ENCODE measurements at places on chromosomes 5 and 9.

DNA sequence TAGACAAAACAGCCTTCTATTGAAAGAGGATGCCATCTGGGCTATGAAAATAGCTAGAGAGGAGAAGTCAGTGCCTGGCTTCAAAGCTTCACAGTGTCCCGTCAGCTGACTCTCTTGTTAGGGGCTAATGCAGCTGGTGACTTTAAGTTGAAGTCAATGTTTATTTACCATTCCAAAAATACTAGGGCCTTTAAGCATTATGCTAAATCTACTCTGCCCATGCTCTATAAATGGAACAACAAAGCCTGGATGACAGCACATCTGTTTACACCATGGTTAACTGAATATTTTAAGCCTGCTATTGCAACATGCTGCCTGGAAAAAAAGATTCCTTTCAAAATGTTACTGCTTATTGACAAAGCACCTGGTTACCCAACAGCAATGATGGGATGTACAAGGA is 309.1 kb downstream of the NTRK2 start:
- no peak for DNase-seq

- DNase-seq, result no peak
These were observed 65.6 kb downstream of the RALGPS1 start for GRCh38 chr9:126980231-126980630.

DNA sequence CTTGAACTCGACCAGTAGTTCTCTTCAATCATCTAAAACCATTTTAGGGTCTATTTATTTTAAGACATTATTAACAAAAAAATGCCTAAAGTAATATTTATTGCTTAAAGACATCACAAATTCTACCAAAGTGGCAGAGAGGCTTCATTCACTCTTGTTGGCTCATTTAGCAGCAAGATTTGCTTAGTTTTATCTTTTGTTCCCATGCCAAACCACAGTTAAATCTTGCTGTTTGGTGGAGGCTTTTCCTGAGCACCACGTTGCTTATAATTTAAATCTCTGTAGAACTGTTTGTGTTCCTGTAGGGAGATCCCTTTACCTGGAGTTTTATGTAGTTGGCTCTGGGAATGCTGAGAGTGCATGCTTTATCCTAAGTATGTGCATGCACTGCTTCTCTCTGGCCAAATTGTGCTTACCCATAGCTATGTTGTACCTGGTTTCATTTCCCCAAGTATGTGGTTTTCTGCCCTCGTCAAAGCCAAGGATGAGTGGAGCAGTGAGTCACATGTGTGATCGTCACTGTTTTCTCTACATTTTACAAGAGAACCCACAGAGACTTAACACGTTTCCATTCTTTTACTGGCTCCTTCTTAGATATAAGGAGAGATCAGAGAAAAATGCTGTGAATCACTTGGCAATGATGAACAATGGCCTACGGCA is 42.1 kb upstream of the MAST4 start:
- DNase-seq, result no peak

GRCh38 chr9:85040146-85040545 is 370.6 kb downstream of the NTRK2 start:
- no peak for DNase-seq

GRCh38 chr9:11064909-11065308 is 452.1 kb upstream of the PTPRD start:
- DNase-seq, result peak; percentile 91

GRCh38 chr9:132562306-132562573 is 20.2 kb upstream of the BARHL1 start:
- no peak for DNase-seq

- no peak for DNase-seq
These were observed 66.3 kb upstream of the TJP2 start for GRCh38 chr9:69107771-69108170.

- DNase-seq, result no peak
These were observed 82.0 kb downstream of the SLC1A1 start for GRCh38 chr9:4572184-4572826.

- DNase-seq, result no peak
These were observed 60.6 kb downstream of the NSUN2 start for GRCh38 chr5:6572086-6572824.

DNA sequence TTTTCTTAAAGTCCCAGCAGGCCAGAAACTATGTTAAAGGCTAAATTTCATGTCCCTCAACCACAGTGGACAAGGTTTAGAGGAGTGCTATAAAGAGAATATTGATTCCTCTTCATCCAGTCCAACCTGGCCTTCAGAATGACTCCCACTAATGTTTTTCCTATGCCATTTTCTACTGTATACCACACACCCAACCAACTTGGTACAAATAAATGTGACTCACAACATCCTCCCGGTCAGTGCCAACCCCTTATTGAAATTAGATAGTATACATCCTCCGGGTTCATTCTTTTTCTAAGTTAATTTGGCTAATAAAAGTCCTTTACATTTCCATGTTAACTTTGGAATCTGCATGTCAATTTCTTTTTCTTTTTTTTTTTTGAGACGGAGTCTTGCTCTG is 215.1 kb downstream of the TSSK1B start:
- no peak for DNase-seq

DNA sequence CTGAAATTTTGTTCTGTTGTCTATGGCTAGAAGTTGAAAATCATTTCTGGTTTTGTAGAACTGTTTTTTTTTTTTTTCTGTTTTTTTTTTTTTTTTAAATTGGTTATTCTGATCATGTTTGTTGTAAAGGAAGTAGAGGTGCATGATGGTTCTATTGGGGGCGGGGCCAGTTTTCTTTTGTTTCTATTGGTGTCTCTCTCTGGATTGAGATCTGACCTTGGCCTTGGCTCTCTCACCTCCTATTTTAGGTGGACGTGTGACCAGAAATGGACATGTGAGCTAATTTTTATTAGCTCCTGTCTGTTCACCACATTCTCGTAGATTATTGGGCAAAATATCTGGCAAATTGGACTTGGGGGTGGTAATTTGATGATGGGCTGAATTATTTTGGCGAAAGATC is 3.2 kb downstream of the ZNF618 start:
- no peak for DNase-seq

GRCh38 chr9:15070716-15071115 is 160.5 kb upstream of the FREM1 start:
- no peak for DNase-seq

GRCh38 chr9:85001925-85002324 is 332.4 kb downstream of the NTRK2 start:
- DNase-seq, result no peak

DNA sequence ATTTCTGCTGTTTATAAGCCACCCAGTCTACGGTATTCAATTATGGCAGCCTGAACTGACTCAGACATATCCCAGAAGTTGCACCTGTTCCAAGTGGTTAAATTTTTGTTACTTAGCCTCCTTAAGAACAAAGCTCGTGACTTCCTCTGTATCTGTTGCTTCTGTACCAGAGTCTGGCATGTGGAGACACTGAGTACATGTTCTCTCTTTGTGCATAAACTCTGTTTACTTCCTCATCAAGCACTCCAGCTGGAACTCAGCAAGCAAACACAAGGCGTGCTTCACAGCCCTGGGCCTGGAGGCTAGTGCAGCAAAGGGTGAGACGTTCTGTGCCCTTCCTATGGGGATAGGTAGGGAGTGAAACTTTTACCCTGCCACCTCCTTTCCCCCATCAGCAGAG is 19.0 kb downstream of the C9orf152 start:
- DNase-seq, result no peak

DNA sequence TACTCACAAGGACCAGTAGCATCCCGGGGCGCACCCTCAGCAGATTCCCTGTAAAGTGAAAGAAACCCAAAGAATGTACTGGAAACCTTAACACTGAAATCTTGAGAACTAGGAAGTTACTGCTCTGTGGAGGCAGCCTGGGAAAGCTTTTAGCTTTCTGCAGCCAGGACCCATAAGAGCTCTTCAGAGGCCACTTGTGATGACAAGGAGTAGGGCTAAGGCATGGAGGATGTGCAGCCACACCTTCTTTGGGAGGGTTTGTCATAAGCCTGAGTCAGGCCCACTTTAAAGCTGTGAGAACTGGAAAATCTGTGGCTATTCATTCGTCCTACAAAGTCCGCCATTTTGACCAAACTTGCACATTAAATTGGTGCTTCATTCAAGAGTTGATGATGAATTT is 291.1 kb upstream of the TLE4 start:
- DNase-seq, result no peak

DNA sequence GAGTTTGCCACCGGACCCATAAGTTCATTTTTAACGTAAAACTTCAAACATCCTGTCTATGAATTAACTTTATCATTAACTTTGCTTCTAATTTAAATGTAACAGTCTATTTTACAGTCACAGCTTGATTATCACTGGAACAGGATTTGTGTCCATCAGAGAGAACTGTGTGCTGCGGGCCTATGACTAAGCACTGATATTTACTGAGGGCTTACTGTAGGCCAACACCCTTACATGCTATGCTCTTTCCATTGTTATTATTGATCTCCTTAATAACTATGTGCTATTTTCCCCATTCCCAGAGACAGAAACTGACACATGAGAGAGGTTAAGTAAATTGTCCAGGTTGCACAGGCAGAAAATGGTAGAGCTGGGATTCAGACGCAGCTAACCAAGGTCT is 24.0 kb upstream of the GPR151 start:
- no peak for DNase-seq

GRCh38 chr5:120162321-120162720 is 301.8 kb upstream of the PRR16 start:
- DNase-seq, result no peak

DNA sequence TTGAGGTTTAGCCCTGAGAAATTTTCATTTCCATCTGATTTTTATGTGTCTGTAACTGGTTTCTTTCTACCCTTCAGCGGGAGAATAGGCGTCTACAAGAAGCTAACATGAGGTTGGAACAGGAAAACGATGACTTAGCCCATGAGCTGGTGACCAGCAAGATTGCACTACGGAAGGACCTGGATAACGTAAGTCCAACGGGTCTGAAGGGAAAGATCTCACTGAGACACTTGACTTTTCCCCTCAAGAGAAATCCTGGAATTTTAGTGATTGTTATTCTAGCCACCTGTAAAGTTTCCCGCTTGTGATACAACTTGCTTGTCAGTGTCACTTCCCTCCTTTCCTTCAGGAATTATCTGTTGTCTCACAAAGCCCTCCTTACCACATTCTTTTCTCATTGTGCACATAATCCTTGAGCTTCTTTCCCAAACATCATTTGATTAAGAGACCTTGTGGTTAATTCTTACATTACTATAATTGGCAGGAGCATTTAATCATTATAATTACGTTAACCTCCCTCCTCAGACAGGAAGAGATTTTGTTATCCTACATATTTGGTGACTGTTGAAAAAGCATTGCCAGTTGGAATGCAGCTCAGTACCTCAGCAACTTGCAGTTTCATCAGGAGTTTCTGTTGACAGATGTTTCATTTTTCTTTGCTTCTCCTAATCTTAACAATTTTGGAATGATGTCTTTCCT is 56.9 kb downstream of the GPR21 start:
- DNase-seq, result no peak

- no peak for DNase-seq
These were observed 583.6 kb downstream of the TMEM38B start for GRCh38 chr9:106277966-106278365.

GRCh38 chr5:133062276-133062675 is 10.5 kb downstream of the HSPA4 start:
- DNase-seq, result no peak

DNA sequence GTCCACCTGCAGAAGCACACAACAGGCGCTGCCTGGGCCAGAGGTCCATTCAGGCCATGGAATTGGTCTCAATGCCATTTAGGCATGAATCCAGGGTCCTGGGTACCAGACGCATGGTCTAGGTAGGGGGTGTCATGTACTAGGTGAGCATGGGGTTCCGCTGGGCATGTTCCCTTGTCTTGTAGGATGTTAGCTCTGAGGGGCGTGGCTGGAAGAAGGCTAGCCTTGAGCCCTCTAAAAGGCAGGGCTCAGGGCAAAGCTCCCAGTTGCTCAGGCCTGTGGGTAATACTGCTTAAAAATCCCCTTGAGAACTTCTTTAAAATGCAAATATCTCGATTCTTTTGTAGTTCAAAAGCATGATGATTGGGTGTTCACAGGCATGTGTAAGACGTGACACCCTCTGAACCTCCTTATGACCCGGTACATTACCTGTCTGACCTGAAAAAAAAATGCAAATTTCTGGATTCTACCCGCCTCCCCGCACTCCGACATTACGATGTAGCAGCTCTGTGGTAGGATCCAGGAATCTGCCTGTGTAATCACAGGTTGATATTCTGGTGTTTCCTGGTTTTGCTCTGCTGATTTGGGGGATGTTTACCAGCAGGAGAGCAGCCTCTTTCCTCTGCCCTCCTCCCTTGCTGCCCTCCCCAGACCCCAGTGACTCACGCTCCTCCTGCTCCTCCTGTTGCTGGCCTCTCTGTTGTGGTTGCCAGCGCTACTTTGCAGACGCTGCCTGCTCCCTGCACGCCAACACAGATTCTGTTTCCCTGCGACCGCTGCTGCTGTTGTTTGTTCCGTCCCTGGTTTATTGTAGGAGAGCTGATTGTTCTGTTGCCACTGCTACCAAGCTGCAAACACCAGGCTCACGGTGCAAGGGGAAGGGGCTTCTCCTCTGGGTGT is 5.7 kb downstream of the TMC1 start:
- peak; percentile 80 for DNase-seq

DNA sequence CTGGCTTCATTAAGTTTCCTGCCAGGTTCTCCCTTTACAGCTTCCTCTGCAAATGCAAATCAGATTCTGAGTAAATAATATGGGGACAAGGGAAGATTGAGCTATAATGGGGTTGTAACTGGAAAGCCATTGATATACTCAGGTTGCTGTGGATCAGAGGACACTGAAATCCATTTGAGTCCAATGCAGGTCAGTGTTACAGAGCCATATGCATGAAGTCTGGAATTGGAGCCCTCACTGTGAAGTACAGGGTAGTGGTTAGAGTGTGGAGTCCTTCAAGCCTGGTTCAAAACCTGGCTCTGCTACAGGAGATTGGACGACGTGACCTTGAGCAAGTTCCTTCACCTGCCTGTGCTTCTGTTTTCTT is 48.7 kb downstream of the TIMD4 start:
- peak; percentile 85 for DNase-seq

DNA sequence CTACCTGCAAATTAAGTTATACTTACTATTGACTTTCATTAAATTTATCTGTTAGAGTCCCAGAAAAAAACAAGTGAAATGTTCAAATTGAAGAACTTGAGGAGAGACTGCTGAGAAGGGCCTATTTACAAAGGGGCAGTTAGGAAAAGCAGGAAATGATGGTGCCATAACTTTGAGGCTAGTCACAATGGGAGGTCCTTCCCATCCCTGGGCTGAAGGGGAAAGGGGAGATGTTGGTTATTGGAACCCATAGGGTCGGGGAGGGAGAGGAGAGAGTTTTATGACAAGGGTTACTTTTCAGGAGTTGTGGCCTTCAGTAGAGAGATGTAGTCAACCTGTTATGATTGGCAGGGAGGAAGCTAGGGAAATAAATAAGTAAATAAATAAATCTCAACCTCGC is 169.1 kb downstream of the DMRT2 start:
- DNase-seq, result no peak

- no peak for DNase-seq
These were observed 90.3 kb upstream of the IFNK start for GRCh38 chr9:27433631-27434325.

GRCh38 chr9:33682551-33682950 is 112.8 kb upstream of the PRSS3 start:
- no peak for DNase-seq

- no peak for DNase-seq
These were observed 397.5 kb downstream of the HTR1A start for GRCh38 chr5:63564789-63565188.

GRCh38 chr9:90808890-90809685 is 7.5 kb downstream of the SYK start:
- DNase-seq, result no peak
